Caudate nucleus (tissue), 63 donors: ENCODE measurements at places on chromosomes 2 and 18.

DNA sequence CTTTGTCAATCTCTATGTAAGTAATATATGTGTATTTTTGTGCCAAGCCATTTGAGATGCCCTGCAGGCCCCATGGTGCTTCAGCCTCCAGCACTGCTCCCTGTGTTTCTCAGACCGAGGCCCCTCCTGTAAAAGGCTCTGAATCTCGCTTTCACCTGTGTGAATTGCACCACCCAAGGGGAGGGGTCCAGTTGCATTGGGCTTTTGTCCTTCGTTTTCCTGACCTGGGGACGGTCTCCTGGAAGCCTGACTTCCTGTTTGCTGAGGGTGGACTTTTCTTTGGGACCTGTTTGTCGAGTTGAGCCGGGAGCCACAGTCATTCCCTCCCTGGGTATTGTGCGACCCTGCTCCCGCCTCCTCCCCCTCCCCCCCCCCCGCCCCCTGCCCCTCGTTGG is 48.9 kb downstream of the AGAP1 start:
- DNase-seq, result no peak

DNA sequence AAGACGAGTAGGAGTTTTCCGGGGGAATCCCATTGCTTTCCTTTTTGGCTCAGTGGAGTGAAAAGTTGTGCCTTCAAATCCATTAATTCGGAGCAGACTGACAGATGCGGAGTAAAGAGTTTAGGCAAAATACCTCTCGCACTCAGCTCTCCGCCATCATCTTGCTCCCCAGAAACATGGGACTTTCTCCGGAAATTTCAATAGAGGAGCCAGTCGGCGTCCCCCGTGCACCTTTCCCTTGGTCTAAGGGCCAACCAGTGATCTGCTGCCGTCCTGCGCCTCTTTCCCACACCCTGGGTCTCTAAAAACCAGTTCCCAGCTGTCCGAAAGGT is 318 bp downstream of the TYW5 start:
- no peak for DNase-seq

- DNase-seq, result no peak
Measured at GRCh38 chr2:221229099-221229498, 343.0 kb downstream of the EPHA4 start.

- DNase-seq, result no peak
Measured at GRCh38 chr2:177053038-177053437, 159.6 kb upstream of the HNRNPA3 start.

- no peak for DNase-seq
Measured at GRCh38 chr2:214934006-214934405, 124.5 kb upstream of the BARD1 start.

- DNase-seq, result no peak
Measured at GRCh38 chr2:145410086-145410485, 890.2 kb upstream of the ZEB2 start.

- no peak for DNase-seq
Measured at GRCh38 chr2:8478471-8478793, 203.4 kb upstream of the ID2 start.

DNA sequence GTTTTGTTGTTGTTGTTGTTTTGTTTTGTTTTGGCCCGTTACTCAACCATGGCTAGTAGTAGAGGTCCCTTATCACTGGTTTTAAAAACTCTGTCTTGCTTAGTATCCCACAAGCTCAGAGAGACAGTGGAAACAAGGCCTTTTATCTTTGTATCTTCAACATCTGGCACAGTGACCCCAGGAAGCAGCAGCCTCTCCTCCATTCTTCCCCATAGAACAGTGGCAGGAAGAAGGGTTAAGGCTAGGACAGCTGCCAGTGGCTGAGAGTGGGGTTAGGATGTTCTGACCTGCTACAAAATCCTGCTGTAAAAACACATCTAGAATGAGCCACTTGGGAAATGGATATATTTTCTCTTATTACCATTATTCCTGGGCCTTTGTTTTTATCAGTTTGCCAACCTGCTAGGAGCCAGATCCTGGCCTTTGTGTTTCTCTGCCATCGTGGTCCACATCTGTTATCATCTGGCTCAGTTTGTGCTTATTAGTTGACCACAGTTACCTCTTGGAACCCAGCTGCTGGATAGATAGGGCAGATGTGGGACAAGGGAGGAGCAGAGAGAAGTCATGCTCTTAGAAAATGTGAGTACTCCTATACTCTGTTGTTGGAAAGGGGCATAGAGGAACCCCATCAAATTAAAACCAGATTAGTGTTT is 246.8 kb downstream of the AGPS start:
- no peak for DNase-seq

DNA sequence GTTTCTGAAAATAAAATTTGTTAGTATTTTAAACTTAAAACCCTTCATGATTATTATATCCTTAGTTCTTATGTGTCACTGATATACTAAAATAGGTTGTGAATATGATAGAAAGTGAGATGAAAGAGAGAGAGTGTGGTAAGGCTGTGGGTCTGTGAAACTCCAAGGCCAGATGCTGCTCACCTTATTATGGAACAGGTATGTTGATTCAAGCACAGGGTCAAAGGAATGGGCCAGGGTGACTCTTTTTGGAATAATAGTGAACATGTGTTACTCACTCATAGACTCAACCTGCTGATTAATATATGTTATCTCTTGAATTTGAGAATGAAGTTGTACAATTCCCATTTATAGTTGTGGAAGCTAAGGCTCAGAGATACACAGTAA is 70.7 kb upstream of the FN1 start:
- DNase-seq, result no peak

DNA sequence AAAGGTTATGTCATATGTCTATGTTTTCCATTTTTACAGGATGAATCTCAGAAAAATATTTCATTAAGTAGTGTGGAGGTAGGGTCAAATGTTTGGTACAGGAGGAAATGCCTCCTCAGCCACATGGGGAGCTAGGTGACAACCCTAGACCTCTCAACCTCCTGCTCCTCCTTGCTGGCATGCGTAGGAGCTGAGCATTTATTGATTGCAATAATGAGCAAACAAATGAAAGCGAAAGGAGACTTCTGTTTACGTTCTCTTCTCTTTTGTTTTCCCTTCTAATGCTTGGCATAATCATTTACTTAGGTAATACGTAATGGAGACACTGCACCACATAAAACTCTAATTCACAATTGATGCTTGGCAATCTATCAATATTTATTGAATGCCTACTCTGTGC is 95.1 kb upstream of the CCBE1 start:
- DNase-seq, result no peak

DNA sequence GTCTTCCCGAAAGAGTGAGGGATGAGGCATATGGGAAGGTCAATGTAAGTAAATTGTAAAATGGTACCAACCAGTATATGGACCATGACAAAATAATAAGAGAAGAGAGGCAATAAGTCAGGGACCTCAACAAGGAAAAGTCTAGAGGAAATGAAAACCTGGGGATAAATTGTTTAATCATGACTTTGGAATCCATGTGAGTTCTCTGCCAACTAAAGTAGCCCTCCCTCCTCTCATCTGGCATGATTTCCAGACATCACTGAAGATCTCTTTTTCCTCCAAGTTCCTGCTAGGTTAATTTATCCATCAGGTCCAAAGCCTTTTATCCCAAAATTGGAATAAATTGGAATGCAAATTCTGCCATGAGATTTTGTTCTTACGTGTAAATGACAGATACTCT is 417.9 kb downstream of the NRXN1 start:
- no peak for DNase-seq

- DNase-seq, result no peak
Measured at GRCh38 chr2:190454795-190455194, 46.6 kb downstream of the MFSD6 start.

DNA sequence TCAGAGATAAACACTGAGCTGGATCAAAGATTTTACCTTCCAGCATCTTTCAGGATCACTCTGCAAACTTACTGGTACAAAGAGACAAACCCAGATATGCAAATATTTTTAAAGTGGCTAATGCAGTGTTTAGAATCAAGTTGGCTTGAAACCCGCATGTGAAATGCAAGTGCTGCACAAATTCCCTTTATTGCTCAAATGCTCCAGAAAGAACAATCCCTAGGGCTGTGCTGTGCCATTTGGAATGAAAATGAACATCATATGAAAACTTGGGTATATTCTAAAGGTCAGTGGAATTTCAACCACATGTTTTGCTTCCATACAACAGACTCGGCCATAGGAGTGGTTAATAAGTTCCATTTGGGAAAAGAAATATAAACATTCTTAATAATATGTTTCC is 139.1 kb downstream of the VWC2L start:
- DNase-seq, result no peak

GRCh38 chr2:152513029-152513428 is 178.1 kb downstream of the FMNL2 start:
- DNase-seq, result no peak

DNA sequence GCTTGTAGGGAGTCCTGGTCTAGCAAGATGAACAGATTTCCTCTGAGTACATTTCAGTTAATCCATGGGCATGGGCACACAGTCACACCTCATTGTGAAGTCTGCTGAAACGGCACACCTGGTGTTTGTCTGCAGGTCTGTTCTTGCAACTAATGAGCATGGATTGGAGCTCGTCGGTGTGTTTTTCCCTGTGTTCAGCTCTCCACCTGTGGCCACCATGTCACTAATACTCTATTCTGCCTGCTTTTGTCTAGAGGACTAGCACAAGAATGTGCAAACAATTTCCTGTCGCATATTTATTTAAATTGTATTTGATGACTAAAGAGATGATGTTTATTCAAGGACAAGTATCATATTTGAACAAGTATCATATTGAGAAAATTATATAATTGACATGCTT is 24.5 kb upstream of the PPP4R1 start:
- no peak for DNase-seq

GRCh38 chr2:37916512-37917082 is 8.5 kb upstream of the RMDN2 start:
- no peak for DNase-seq

DNA sequence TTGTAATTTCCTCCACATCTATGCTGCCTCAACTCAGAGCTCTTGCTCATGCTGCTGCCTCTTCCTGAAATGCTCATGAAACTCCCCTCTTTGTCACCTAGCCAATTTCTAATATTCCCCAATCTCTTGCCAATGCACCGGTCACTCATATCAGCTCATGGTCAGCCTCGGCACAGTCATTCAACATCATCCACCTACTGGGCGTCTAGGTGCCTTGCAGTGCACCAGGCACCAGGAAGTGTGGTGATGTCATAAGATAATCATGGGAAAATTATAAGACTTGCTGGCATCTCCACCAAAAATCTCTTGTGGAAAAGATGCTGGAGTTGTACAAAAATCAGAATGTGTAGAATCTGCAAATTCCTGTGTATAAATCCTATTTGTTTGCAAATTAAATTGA is 52.6 kb upstream of the RAB27B start:
- DNase-seq, result no peak

GRCh38 chr2:143193121-143193520 is 63.9 kb downstream of the ARHGAP15 start:
- DNase-seq, result no peak

GRCh38 chr2:26654061-26654340 is 12.8 kb upstream of the CIB4 start:
- DNase-seq, result no peak

GRCh38 chr18:63004466-63005089 is 289.2 kb downstream of the PHLPP1 start:
- no peak for DNase-seq

DNA sequence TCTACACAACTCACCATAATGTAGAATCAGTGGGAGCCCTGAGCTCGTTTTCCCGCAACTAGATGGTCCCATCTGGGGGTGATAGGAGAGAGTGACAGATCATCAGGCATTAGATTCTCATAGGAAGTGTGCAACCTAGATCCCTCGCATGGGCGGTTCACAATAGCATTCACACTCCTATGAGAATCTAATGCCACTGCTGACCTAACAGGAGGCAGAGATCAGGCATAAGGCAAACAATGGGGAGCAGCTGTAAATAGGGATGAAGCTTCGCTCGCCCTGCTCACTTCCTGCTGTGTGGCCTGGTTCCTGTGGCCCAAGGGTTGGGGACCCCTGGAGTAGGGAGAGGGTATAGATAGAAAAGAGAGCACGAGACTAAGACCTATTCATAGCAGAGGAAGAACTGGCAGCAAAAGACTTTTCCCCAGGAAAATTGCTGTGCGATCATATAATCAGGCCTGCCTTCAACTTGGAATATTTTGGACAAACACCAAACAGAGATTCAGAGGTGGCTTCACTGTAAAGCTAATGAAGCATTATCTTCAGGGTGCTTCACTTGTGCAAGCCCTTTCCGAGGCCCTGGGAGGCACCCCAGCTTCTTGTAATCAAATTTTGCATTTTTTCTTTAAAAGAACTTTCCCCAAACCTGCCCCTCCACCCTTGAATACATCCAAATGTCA is 29.0 kb upstream of the ATL2 start:
- DNase-seq, result no peak

- no peak for DNase-seq
Measured at GRCh38 chr2:86786001-86786536, 4.6 kb downstream of the CD8A start.

GRCh38 chr2:174776675-174777074 is 12.4 kb upstream of the CHRNA1 start:
- DNase-seq, result no peak

GRCh38 chr2:159775021-159775420 is 23.0 kb downstream of the CD302 start:
- DNase-seq, result no peak

GRCh38 chr2:192087398-192087958 is 107.3 kb downstream of the TMEFF2 start:
- no peak for DNase-seq

DNA sequence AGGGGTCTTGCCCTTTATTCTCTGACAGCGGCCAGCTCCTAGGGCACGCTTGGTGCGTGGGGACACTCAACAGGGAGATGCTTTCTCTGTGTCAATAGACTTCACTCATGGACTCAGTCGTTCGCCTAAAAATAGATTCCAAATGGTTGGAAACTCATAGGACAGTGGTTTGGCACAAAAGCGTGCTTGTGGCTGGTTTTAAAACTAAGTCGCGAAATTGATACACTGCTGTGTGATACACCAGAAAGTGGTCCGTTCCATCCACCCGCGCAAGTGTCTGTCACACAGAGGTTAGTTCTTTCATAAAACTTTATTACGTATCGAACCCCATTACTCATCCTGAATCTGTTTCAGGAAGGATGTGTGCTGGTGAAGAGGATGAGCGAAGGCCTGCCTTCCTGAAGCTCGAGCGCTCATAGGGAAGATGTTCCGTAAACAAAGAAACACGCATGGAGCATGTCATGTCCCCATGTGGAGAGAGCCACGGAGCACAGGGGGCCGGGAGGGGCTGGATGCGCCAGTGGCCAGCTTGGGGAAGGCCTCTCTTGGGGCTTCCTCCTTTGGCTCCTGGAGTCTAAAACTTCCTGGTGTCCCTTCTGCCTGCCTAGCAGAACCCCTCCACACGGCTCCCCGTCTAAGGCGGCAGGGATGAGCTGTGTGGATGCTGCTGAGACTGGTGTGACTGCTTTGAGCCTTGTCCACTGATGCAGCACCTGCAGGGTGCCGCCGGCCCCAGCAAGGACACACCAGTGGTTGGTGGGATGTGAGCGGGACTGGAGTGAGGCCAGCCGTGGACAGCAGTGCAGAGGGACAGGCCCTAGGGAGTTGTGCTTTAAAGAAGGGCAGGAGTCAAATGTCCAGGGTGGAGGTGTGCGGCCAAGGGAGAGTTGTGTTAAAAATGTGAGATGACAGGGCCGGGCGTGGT is 207.2 kb downstream of the GBX2 start:
- DNase-seq, result no peak
